Activated CD4-positive, alpha-beta T cell treated with anti-CD3 and anti-CD28 coated beads for 36 hours (primary cell): ENCODE measurements at places on chromosomes 2 and 18. TPM values are rescaled to one million over a fixed set of nuclear protein-coding genes. Genes with fewer than 3 reads are reported as not detected.

- DNase-seq, result no peak
- H3K27ac ChIP-seq, result no peak overlapping the region
- H3K4me3 ChIP-seq, result no peak overlapping the region
- no peaks in the 10 kb centered on the region for H3K4me1 ChIP-seq
- peaks cover 2% of the 10 kb centered on the region for H3K27me3 ChIP-seq
- no peaks in the 10 kb centered on the region for H3K36me3 ChIP-seq
Observed at GRCh38 chr18:22224339-22224738, 55.0 kb downstream of the GATA6 start.

DNA sequence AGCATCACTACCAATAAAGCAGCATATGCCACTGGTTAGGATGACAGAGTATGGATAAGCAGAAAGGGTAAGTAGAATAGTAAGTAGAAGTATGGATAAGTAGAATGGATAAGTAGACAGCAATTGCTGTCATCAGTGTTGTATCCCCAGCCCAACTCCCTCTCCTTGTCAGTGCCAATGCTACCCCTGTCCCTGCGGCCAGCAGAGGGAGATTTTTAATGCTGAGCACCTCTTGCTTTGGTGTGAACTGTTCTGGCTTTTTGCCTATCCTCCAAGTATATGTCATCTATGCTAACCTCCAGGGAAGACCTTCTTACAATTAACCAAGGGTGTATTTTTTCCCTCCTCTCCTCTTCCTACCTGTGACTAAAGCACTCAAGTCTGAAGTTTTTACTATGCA is 136.7 kb upstream of the SPHKAP start:
- H3K4me3 ChIP-seq, result no peak overlapping the region
- H3K4me1 ChIP-seq, result no peaks in the 10 kb centered on the region
- H3K27me3 ChIP-seq, result no peaks in the 10 kb centered on the region
- H3K36me3 ChIP-seq, result no peaks in the 10 kb centered on the region
- H3K27ac ChIP-seq, result no peak overlapping the region

GRCh38 chr2:200408428-200409316 is 101.2 kb downstream of the KCTD18 start:
- H3K27me3 ChIP-seq, result no peaks in the 10 kb centered on the region
- H3K36me3 ChIP-seq, result no peaks in the 10 kb centered on the region
- DNase-seq, result no peak
- H3K4me3 ChIP-seq, result no peak overlapping the region
- no peak overlapping the region for H3K27ac ChIP-seq

DNA sequence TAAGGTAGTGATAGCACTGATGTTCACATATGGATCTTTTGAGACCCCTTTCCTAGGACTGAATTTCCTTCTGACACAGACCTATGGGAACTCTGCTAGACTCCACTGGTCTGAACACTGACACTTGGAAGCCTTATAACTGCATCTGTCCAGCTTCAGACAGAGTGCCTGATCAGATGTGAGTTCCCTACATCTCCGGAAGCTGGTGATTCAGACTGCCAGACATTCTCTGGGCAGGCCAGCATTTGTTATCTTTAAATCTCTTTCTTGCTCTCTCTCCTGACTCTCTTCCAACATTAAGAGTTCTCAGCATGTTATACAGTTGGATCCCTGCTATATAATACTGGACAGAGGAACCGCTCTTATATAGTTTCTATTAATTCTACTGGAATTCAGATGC is 408.5 kb downstream of the ZEB2 start:
- H3K36me3 ChIP-seq, result peaks cover 17% of the 10 kb centered on the region
- DNase-seq, result no peak
- H3K27me3 ChIP-seq, result no peaks in the 10 kb centered on the region
- H3K4me3 ChIP-seq, result no peak overlapping the region
- H3K27ac ChIP-seq, result no peak overlapping the region

DNA sequence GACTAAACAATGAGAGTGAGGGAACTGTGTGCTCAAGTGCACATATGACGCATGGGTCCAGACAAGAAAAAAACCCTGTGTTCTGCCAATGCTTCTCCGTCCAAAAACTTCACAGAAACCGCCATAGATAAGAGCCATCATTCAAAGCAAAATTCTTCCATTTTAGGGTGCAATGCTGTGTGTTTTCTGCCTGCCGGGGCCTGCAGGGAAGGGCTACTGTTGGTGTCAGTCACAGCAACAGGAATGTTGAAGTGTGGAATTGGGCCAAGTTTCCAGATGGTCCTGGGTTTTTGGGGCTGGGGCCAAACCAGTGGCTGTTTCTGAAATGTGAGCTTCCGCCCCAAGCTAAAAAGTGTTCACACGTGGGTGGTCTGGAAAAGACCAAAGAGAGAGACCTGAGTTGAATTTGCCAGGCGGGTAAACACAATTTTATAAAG is 677 bp upstream of the MC2R start:
- H3K4me1 ChIP-seq, result no peaks in the 10 kb centered on the region
- H3K27me3 ChIP-seq, result no peaks in the 10 kb centered on the region
- H3K27ac ChIP-seq, result no peak overlapping the region

DNA sequence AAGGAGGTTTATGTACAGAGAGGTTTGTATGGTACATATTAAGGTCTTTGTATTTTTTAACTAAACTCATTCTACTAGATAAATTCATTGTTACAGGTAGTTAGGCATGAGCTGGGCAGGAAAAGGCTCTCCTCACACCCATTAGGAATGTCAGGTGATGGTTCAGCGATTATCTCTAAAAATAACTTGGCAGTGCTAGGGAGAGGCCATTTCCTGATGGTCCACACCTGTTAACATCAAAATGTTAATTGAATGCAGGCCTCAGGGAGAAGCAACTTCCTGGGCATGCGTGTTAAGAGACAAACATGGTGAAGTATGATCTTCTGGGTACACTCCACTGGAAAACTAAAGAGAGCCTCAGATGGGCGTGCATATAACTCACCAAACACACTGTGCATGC is 73.6 kb downstream of the ARL6IP6 start:
- no peak overlapping the region for H3K4me3 ChIP-seq
- H3K27ac ChIP-seq, result no peak overlapping the region
- H3K36me3 ChIP-seq, result no peaks in the 10 kb centered on the region
- DNase-seq, result no peak
- no peaks in the 10 kb centered on the region for H3K4me1 ChIP-seq
- no peaks in the 10 kb centered on the region for H3K27me3 ChIP-seq

DNA sequence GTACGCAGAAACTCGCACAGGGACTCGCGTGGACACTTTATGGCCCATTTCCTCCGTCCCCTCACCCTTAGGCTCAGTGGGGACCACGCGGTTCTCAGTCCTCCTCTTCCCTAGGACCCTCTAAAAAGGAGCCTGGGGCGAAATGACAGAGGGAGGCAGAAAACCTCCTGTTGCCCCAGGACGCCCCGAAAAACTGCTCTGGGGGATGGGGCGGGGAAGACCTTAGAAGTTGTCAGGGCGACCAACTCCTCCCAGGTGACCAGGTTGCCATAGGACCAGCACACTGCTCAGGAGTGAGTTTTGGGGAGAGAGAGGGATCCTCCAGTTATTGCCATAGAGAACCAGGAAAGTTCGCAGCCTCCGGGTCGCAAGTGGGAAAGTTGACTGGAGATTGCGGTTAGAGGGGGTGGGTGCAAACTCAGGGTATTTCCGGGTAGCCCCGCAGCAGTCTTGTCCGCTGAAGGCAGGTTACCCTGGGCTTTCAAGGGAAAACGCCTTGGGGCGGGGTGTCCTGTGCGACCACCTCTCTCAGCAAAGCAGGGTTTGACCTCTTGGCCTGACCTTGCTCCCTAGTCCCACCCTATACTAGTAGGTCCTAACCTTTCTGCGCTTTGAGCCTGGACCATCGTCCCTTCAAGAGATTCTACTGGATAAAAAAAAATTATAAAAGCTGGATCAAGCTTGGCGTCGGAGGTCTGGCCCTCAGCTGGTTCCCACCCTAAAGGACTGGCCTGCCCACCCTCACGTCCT is 7.8 kb upstream of the PAX3 start:
- peaks cover 91% of the 10 kb centered on the region for H3K27me3 ChIP-seq
- H3K36me3 ChIP-seq, result peaks cover 3% of the 10 kb centered on the region
- DNase-seq, result no peak
- H3K27ac ChIP-seq, result no peak overlapping the region
- H3K4me1 ChIP-seq, result peaks cover 25% of the 10 kb centered on the region

GRCh38 chr2:76163860-76164259 is 453.1 kb upstream of the GCFC2 start:
- no peaks in the 10 kb centered on the region for H3K36me3 ChIP-seq
- no peak for DNase-seq
- no peak overlapping the region for H3K4me3 ChIP-seq

CHRNG gene
- not detected for total RNA-seq

HK2 gene
- total RNA-seq, result 84.4 TPM

VAMP5 gene
- total RNA-seq, result 21.4 TPM

ZC3H6 gene
- total RNA-seq, result 15.3 TPM

FOXD4L1 gene
- total RNA-seq, result not detected
